ENCODE measurements at places on chromosomes 5 and 9.

DNA sequence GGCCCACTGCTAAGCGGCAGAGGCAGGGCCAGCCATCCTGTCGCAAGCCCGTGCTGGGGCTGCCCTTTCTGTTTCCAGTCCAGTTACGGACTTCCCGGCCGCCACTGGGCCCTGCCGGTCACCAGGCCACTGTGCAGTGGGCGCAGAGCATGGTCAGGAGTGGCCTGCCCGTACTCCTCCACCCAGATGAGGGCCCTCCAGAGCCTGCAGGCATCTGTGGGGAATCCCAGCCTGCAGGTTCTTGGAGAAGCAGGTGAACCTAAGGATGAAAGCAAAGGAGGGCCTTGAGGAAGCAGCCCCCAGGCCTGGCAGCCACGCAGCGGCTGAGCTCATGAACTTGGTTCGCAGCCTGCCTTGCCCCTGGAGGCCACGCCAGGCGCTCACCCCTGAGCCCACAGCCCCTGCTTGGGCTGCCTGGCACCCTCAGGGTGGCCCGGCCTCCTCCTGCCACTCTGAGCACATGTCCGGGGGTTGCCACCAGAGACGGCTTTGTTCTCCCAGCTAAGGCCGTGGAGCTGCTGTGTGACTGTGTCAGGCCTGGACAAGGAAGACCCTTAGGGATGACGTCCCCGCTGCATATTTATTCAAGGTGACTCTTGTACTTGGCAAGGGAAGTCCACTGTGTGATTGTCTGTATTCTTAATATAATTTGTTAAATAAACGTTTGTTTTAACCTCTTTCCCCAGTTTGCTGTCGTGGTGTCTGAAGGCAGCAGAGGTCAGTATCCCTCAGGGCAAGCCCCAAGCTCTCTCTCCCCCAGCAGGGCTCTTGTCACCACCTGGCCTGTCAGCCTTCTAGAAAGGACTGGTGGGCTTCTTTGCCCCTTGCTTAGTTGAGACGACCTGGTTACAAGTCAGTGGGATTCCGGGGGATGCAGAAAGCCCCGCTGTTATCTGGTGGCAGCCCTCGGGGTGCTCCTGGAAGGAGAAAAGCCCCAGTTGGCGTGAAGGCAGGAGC, 107.1 kb upstream of the LMX1B start:
- no peak for DNase-seq

DNA sequence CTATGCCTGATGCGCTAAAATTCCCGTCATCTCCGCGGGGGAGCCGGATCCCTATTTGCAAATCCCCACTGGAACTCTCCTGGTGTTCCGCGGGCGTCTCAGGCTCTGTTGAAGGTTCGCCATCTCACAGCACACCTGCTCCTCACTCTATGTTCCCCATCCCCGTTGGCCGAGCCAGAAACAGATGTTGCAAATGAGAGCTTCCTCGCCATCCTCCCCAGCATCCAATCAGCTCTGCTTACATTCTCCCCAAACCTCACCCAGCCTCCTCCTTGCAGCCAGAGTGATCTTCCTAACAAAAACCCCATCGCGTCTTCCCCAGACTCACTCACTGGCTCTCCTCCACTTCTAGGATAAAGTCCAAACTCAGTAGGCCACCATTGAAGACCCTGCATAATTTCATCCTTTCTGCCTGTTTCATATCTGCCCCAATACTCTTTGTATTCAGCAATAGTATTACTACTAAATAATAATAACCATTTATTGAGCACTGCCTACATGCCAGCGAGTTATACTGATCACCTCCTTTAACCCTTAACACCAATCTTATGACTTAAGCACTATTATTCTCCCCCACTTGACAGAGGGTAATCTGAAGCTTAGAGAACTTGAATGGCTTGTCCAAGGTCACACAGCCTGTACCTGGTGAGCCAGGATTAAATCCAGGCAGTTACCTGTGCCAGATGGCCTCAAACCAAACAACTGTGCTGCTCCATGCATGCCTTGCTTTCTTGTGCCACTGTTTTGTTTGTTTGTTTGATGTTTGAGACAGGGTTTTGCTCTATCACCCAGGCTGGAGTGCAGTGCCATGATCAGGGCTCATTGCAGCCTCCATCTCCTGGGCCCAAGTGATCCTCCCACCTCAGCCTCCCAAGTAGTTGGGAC, 14.0 kb downstream of the AQP7 start:
- DNase-seq: no peak

DNA sequence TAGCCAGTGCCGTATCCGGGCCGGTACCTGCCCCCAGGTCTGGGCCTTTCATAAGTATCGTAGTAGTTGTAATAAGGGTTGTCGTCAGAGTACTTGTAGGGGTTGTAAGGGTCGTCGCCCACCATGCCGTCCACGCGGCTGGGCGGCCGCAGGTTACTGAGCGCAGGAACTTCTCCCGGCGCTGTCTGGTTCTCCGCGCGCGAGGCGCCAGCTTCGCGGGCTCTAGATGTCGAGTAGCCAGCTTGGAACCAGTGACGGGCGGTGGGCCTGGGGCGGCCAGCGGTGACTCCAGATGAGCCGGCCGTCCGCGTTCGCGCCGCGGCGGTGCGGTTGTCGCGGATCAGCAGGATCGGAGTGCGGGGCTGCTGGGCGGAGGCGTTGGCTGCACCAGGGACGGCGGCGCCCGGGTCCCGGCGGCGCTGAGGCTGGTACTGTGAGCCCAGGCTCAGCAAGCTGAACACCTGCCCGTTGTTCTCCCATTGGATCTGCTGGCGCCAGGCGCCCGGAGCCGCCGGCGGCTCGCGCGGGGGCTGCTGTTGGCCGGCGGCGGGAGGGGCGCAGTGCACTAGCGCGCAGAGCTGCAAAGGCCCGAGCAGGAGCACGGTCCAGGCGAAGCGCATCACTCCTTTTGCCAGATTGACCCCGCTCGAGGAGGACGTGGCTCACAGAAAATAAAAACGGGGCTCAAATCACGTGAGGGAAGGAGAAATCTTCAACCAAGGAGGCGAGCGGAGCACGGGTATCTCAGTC, 518 bp downstream of the LOX start:
- DNase-seq: no peak

GRCh38 chr9:94717761-94718160, 8.7 kb upstream of the AOPEP start:
- DNase-seq: no peak

- no peak for DNase-seq
These were observed 11.7 kb upstream of the EXOSC2 start for GRCh38 chr9:130681769-130682420.

GRCh38 chr9:119074017-119074416, 295.2 kb downstream of the BRINP1 start:
- DNase-seq: no peak

GRCh38 chr9:36788534-36788933, 215.8 kb downstream of the MELK start:
- no peak for DNase-seq

DNA sequence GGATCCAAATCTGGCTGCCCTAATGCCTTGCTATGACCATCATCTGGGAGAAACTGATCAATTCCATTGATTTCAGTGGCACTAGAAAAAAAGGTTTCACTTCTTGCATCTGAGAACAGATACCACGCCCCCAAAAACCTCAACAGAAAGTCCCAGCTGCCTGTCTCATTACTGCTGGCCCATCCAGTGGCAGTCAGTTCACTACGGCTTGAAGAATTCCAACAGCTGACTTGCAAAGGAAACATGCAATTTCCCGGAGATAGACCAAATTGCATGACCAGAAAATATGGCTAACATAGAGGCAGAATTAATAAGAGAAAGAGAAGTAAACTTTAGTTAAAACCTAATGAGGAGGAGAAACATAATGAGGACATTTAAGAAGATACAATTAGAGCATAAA, 48.6 kb downstream of the UGCG start:
- no peak for DNase-seq

- DNase-seq: no peak
These were observed 83.3 kb upstream of the COL5A1 start for GRCh38 chr9:134558124-134558905.

DNA sequence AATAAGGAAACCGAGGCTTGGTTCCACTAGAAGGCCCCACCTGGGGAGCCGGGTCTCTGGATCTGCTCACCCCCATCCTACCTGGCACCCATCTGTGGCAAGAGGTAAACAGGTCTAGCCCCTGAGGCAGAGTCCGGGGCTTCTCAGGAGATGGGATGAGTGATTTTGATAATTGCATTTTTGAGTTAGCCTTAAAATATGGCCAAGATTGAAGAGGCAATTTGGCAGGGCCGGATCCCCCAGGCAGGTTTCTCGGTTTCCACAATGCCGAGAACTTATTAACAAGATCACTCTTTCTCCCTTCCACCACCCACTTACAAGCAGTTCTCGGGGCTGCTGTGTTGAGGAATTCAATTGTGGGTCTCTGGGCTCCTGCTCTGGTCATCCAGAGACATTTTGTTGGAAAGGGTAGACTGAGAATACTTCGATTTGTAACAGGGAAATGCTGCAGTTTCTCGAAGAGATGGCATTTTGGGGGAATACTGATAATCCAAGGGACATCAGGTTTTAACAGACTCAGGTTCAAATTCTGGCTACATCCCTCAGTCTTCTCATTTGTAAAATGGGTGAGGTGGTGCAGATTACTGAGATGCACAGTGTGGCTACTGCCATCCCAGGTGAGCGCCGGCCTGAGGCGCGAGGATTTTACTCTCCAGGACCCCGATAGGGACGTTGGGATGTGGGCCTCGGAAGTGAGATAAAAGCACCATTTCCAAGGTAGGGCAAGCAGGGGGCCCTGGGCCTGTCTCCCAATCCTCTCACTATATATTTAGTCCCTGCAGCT, 194.2 kb downstream of the CDK5RAP2 start:
- no peak for DNase-seq

DNA sequence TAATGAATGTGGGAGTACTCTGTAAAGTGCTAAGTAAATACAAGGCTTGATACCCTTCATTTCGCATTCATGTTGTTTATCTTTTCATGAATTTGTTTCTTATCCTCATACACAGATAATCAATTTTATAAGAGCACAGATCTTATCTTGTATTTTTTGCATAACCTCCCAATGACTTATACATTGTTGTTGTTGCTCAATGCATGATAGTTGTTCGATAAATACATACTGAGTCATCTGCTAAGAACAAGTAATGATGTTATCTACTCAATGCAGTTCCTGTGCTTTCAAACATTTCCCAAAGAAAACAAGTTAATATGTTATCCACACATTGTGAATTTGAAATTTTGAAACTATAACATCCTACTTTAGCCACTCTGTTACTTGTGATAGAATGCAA, 60.7 kb downstream of the TAF11L14 start:
- DNase-seq: no peak

GRCh38 chr5:125038477-125038876, 292.0 kb upstream of the ZNF608 start:
- no peak for DNase-seq

GRCh38 chr5:134090522-134090921, 24.0 kb upstream of the TCF7 start:
- no peak for DNase-seq
